Adrenal gland (tissue), 19 donors: ENCODE measurements at places on chromosomes 2 and 18. TPM values are rescaled to one million over a fixed set of nuclear protein-coding genes. Genes with fewer than 3 reads are reported as not detected.

GALR1 gene
- 3.5 TPM for total RNA-seq

DNA sequence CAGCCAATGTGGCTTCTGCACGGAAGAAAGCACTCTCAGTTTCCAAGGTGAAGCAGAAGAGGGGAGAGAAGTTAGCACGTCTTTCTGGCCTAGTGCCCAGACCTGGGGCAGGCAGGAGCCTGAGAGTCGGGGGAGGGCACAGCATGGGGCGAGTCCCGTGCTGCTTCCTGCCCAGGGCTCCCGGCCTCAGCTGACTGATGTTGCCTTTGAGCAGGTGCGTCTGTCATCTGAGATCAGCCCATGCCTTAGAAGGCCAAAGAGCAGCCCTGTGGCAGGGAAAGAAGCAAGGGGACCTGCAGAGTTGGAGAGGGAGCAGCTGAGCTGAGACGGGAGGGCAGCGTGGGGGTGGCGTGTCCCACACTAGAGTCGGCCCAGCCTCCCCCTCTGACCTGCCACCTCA lies 3.3 kb downstream of the KCNIP3 start:
- no peak overlapping the region for H3K27ac ChIP-seq
- DNase-seq, result no peak
- H3K4me3 ChIP-seq, result no peak overlapping the region
- no peaks in the 10 kb centered on the region for H3K36me3 ChIP-seq
- no peaks in the 10 kb centered on the region for H3K4me1 ChIP-seq

GRCh38 chr2:135471106-135471505 lies 59.9 kb downstream of the ZRANB3 start:
- H3K27ac ChIP-seq, result no peak overlapping the region
- no peaks in the 10 kb centered on the region for H3K27me3 ChIP-seq
- H3K4me3 ChIP-seq, result no peak overlapping the region
- no peak for DNase-seq
- H3K4me1 ChIP-seq, result no peaks in the 10 kb centered on the region
- H3K36me3 ChIP-seq, result no peaks in the 10 kb centered on the region

DES gene
- total RNA-seq, result 2.0 TPM

GRCh38 chr18:10923551-10924070 lies 225.8 kb downstream of the PIEZO2 start:
- no peaks in the 10 kb centered on the region for H3K36me3 ChIP-seq
- H3K4me1 ChIP-seq, result peaks cover 6% of the 10 kb centered on the region
- no peak for DNase-seq
- H3K4me3 ChIP-seq, result no peak overlapping the region

CIAO1 gene
- 145 TPM for total RNA-seq

- no peaks in the 10 kb centered on the region for H3K27me3 ChIP-seq
- H3K36me3 ChIP-seq, result no peaks in the 10 kb centered on the region
- H3K27ac ChIP-seq, result no peak within 1 kb of the TSS
- peaks cover 29% of the 10 kb centered on the region for H3K4me1 ChIP-seq
- no peak within 1 kb of the TSS for H3K4me3 ChIP-seq
Observed at GRCh38 chr2:27275211-27276150, at the start of gene DNAJC5G. DNAJC5G (plus strand) TSS chr2:27275433; CDS start chr2:27276729, 1,296 bp downstream.

GRCh38 chr2:202147775-202148174 lies 74.7 kb downstream of the KIAA2012 start:
- no peaks in the 10 kb centered on the region for H3K27me3 ChIP-seq
- no peak overlapping the region for H3K4me3 ChIP-seq
- no peaks in the 10 kb centered on the region for H3K36me3 ChIP-seq
- no peak for DNase-seq

DNA sequence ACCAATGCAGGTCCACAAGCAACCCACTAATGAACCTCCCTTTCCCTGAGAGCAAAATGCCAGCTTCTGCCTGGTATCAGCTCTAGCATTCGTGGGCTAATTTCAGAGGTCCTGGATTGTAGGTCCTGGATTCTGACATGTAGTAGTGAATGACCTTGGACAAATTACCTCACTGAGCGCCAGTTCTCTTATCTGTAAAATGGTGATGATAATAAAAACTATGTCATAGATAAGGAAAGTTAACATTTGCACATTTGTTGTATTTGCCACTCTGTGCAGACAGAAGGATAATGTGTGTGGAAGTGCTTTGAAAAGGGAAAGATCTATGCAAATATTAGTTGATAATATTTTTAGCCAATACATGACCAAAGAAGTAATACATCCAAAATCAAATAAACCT lies 4.1 kb upstream of the TET3 start:
- no peaks in the 10 kb centered on the region for H3K27me3 ChIP-seq
- DNase-seq, result peak; percentile 44
- peak overlapping the region; percentile 36 for H3K4me3 ChIP-seq
- H3K27ac ChIP-seq, result no peak overlapping the region
- H3K4me1 ChIP-seq, result peaks cover 40% of the 10 kb centered on the region

DNA sequence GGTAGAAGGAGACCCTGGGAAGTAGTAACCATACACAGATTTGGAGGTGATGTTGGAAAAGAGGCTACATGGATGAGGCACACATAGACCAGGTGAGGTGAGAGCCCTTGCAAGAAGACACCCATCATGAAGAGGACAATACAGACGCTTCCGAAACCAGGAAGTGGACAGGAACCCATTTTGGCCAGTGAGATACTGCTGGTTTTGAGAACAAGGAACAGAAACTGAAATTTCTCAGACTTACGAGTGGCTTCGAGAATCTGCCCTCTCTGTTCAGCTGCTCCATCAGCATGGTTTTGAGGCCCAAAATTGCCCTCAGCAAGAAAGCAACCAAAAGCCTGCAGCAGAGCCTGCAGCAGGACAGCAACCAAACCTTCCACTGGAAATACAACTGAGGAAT lies 479.1 kb upstream of the NRXN1 start:
- H3K36me3 ChIP-seq, result no peaks in the 10 kb centered on the region
- no peaks in the 10 kb centered on the region for H3K27me3 ChIP-seq
- peak overlapping the region; percentile 41 for H3K27ac ChIP-seq
- H3K4me1 ChIP-seq, result no peaks in the 10 kb centered on the region
- H3K4me3 ChIP-seq, result no peak overlapping the region
